ENCODE measurements at places on chromosomes 16 and 17.

- peak; percentile 80 for DNase-seq
These were observed 12.6 kb downstream of the KCTD2 start for GRCh38 chr17:75059369-75060345.

- DNase-seq = no peak
These were observed 638.0 kb upstream of the RBFOX1 start for GRCh38 chr16:6694636-6695035.

DNA sequence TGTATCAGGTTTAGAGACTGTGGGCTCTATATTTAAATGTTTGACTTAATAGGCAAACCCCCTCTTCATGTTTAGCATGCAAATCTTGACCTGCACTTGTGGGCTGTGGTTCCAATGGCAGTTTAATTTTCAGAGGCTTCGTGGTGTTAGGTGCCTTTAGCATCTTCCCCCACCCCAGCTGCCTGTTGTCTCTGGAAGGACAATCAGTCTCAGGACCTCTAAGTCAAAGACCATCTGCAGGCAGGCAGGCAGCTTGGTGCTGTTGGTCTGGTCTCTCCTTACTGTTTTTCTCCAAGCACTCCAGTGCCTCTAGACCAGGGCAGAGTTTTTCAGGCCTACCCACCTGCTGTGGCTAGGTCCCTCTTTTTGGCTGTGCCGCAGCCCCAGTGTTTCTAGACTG, 990.4 kb downstream of the CDH11 start:
- no peak for DNase-seq

DNA sequence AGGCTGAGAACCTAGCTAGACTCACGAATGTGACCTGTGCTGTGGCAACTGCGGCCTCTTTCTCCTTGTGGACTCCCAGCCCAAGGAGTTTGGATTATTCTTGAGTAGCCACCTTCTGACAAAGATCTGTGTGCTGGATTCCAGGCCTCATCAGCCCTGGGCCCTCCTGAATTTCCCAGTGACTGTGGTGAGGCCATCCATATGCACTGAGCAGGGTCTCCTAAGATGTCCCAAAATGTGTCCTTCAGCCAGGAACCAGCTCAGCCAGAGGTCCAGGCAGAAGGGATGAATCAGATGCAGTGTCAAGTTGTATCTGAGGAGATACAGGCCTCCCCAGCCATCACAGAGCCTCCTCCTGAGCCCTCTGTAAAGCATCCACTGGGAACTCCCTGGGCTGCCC, 124.5 kb downstream of the CCDC182 start:
- no peak for DNase-seq

DNA sequence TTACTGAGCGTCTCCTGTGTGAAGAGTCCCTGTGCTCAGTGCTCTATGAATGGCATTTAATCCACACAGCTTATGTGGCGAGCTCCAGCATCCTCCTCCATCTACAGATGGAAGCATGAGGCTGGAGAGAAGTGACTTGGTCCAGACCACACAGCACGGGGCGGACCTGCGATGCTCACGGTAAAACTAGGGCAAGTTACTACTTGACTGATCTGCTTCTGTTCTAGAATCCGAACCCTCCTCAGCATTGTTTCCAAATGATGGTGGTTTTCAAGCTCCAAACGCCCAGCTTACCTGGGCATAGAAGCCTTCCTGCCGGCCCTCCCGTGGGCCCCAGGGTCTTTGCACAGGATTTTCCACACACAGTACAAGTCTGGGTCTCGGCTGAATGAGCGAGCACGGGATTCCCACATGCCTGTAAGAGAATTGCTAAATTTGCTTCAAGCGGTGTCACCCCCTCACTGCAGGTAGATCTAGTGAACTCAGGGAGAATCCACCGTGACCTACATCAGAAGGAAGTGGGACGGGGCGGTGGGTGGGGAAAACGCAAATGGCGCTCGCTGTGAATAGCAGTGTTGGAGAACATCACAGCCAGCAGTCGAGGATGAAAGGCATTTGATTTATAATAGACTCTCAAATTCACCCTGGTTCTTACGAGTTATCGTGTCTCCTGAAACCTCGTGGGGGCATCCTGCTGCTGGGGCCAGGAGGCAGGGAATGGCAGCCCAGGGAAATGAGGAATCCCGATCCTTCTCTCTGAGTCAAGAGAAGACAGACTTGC, 101.1 kb downstream of the CMIP start:
- no peak for DNase-seq

DNA sequence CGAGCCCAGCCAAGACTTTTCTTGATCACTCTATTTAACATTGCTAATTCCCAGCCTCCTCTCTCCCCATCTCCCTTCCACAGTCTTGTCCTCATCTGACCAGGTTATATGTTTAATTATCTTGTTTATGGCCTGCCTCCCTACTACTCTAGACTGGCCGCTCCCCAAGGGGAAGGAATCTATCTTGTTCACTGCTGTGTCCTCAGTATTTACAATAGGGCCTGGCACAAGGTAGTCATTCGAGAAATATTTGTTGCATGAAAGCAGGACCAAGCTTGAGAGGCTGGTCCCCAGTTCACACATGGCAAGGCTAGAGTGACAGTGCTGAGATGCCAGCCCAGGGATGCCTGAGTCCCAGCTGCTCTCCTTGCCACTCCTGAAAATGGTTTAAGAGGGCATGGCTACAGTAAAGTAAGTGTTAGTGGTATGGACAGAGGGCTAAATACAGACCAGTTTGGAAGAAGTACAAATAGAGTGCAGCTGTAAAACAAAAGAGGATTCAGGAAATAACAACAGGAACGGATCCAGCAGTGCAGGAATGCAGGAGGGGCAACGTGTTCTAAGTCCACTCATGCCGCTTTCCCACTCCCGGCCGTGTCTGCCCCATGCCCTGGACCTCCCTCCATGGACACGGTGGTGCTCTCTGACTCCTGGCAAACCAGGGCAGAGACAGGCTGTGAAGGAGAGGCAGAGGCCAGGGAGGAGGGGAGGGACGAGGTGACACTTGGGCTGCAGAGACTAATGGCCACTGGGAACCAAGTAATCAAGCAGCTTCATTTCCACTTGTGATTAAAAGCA, 65.6 kb downstream of the TOM1L2 start:
- peak; percentile 19 for DNase-seq

DNA sequence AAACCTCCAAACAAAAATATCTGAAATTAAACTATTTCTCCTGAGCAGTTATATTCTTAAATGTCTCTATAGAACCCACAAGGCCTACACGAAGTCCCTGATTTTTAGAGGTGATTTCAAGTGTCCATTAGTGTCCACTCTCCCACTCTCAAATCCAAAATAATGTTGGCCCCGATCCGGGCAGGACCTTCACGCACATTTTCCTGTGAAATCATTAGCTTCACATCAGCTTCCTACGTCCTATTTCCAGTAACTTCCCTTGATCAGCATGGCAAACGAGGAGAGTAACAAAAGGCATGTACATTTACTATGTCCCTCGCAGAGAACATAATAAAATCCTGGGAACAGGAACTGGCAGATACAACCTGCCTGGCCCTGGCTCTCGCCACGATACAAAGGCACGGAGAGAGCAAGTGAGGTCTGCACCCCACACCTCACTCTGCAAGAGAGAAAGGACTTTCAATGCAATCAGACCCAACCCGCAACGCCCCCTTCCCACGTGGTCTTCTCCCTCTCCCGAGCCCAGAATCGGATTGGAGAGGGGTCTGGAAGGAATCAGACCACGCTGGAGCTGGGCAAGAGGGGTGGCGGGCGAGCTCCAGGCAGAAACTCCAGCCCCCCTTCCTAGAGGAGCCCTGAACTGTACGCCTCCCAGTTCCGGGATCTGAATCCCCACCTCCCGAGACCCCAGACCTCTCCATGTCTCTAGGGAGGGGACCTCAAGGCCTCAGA, 17.5 kb upstream of the C17orf78 start:
- peak; percentile 49 for DNase-seq

DNA sequence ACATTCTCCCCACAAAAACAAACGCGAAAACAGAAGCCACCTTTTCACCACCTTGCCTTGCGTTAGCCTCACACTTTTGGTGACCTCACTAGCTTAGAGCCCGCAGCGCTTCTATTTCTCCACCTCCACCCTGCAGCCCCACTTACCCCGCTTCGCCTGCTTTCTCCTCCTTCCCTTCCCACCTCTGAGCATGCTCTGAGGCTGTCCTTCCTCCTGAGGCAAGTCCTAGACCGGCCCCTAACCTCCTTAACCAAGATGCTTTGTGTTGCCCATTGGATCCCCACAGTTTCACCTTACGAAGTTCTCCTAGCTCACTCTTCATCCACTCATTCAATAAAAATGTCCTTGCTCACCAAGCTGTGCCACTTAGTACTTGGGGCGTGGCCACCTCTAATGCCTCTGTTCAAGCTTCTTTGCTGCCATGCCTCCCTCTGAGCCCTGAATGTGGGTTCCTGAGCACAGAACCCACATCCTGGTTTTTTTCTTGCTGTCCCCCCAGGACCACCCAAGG, 1.3 kb downstream of the GNGT2 start:
- peak; percentile 34 for DNase-seq

DNA sequence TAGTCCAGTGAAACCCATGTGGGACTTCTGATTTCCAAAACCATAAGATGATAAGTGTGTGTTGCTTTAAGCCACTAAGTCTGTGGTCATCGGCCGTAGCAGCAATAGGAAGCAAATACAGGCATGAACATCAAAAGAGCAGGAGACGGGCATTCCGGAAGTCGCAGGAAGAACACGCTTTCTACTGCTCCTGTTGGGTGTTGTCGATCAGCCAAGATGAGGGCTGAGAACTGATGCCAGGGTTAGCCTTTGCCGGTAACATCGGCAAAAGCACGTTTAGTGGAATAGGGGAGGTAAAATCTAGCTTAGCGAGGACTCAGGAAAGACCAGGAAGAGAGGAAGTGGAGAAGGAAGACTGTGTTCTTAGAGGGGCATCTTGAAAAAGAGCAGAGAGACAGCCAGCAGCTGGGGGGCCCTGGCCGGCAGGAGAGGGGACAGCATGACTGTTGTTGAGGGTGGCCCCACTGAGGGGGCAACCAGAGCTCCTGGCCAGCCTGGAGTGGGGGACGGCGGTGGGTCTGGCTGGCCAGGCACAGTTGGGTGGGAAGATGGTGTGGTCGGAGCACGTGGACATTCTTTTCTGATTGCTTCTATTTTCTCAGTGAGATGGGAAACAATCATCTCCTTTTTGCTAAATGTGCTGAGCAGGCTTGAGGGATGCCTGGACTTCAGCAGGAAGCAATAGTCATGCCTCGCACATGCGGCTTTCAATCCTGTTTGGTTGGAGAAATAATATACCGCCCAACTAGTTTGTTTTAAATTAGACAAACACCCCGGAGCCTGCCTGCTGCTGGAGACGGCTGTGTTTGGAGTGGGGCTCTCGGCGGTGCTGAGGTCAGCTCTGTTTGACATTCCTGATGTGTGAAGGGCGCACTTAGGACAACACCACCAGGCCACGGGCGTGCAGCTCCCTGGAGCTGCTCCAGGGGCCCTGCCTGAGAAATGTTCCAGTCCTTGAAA, 109.9 kb downstream of the METRNL start:
- DNase-seq = peak; percentile 96

GRCh38 chr17:32104158-32104557, 38.1 kb upstream of the RHOT1 start:
- no peak for DNase-seq

GRCh38 chr17:52024300-52024870, 134.1 kb downstream of the CA10 start:
- DNase-seq = peak; percentile 68
